NCI-H524 treated with DMSO at 0.1 percent for 48 hours (cell line): ENCODE measurements at places on chromosomes 1 and 21.

DNA sequence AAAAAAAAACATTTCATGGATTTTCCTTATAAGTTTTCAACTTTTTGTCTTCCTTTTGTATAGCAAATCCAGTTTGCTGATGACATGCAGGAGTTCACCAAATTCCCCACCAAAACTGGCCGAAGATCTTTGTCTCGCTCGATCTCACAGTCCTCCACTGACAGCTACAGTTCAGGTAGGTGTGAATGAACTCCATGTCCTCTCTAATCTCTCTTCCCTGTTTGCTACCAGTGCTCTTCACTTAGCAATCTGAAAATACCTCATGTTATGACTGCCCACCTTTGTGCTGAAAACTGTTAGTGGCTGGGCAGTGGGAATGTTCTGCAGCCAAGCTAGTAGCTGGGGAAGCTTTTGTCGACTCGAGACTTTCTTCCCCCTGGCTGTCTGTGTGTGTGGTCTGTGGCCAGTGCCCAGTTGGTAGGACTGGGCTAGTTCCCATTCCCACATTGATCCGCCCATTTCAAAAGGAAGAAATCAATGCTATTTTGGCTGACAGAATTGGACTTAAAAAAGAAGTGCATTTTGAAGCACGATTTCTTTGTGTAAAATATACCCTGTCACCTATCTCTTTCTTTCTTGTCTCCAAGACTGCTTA is 24.5 kb downstream of the AHCYL1 start:
- no peak for DNase-seq

DNA sequence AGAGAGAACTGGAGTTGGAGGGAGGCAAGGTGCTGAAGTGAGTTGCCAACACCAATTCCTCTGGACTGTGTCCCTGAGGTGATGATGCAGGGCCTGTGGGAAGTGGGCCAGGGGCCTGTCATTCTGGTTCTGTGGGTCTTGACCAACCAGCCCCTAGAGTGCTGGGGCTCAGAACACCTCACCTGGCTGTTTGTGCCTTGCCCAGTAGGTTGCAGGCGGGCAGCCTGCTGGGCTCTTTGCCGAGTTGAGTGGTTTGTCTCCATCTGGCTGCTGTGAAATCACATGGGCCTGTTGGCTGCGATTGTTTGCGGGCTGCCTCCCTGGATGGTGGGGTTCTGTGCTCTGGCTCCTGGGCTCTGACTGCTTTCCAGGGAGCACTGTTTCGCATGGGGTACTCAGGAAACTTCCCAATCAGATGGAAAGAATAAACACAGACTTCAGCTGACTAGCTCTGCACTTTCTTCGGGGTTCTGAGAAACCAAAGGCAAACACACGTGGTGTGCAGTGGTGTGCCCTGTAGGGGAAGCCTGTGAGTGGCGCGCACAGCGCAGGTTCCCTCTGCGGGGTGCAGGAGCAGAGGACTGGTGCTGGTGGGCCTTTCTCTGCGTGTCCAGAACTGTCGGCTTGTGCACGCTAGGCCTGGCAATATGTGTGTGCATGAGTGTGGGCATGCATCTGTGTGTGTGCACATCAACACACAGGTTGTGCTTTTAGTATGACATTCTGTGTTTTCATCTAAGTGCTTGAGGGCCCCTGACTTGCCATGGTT is 95.1 kb downstream of the RHOU start:
- DNase-seq = no peak

DNA sequence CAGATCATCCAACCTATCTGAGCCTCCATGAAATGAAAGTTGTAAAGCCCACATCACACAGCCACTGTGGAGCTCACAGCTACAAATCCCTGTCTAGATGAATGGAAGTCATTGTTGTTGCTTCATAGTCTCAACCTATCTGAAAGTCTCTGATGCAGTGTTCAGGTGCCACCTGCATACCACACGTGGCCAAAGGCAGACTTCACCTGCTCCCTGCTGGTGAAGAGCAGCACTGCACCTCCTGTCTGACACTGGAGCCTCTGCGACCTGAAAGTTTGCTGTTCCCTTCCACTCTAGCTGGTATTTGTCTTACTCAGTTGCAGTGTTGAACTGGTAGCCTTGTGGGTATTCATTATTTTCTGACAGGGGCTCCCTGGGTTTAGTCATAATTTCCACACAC is 18.4 kb downstream of the LORICRIN start:
- no peak for DNase-seq

- DNase-seq = no peak
These were observed 1.2 kb downstream of the SDHB start for GRCh38 chr1:17052641-17053040.

- no peak for DNase-seq
These were observed 105.7 kb upstream of the TLR5 start for GRCh38 chr1:223248770-223249140.

DNA sequence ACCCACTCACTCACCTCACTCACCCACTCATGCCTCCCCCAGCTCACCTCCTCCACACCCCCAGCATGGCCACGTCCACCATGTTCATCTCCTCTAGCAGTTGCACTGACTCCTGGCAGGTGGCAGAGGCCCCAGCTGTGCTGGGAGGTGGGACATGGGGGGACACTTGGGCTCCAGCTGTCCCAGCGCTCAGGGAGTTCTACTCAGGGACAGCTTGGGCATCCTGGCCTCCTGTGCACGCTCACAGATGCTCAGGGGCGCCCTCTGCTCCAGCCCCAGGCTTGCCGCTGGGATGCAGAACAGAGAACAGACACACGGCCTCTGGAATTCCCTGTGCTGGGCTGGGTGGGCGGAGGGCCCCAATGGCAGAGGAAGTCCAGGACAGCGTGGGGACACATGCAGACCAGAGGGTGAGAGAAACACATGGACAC is 5.2 kb downstream of the KRTAP10-8 start:
- peak; percentile 51 for DNase-seq

DNA sequence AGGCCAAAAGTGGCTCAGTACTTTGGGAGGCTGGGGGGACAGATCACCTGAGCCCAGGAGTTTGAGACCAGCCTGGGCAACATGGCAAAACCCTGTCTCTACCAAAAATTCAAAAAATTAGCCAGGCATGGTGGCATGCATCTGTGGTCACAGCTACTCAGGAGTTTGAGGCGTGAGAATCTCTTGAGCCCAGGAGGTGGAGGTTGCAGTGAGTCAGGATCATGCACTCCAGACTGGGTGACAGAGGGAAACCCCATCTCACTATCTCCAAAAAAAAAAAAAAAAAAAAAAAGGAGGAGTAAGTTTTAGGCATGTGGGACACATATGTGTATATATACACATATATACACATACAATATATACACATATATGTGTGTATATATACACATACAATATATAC is 165.3 kb upstream of the DPYD start:
- DNase-seq = no peak

GRCh38 chr1:221458447-221459156 is 283.3 kb downstream of the DUSP10 start:
- peak; percentile 61 for DNase-seq

DNA sequence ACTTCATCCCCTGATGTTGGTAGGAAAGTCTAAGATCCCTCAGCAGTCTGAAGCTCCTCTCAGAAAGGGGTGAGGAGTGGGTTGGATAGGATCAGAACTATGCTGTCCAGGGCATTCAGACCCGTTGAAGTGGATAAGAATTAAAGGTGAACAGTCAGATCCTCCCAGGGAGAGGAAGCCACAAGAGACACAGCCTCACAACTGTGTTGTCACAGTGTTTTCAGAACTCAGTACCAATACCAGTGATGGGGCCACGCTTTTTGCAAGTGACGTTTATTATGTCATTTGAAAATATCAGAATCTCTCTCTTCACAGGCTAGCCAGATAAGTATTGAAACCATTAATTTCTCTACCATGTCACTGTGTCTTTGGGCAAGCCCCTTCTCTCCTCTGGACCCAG is 15.4 kb upstream of the EPS15 start:
- DNase-seq = no peak

- DNase-seq = no peak
These were observed 7.0 kb downstream of the CFAP45 start for GRCh38 chr1:159892944-159893343.

DNA sequence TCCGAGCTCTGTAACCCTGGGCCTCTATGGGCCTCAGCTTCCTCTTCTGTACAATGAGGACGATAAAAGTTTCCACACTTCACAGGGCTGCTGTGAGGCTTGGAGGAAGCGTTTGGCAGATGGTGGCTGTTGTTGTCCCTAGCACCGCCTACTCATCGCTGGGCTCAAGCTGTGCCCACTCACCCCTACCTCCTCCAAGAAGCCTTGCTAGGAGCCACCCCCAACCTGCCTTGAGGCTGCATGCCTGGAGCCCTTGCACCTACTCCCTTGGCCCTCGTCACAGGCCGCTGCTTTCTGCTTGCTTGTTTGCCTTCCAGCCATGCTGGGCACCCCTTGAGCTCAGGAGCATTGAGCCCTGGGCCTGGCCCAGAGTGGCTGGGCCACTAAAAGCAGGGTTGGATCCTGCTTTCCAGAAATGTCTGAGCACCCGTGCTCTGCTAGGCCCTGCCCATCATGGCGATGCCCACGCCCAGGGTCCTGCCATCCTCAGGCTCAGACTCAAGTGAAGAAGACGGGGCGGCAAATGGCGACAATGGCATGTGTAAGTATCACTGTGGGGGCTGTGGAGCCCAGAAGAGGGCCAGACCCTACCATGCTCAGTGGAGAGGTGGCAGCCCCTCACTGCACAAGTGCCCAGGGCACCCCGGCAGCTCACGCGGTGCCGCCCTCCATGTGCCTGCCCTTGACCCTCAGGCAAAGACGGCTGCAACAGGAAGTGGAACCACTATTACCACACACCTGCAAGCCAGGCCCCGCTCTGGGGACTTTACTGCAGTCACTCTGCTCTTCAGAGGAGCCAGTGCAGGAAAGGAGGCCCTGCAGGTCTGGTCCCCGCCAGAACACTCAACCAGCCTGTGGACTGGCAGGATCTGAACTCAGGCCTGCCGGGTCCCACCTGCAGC is 9.5 kb downstream of the SH3BGRL3 start:
- DNase-seq = peak; percentile 78

DNA sequence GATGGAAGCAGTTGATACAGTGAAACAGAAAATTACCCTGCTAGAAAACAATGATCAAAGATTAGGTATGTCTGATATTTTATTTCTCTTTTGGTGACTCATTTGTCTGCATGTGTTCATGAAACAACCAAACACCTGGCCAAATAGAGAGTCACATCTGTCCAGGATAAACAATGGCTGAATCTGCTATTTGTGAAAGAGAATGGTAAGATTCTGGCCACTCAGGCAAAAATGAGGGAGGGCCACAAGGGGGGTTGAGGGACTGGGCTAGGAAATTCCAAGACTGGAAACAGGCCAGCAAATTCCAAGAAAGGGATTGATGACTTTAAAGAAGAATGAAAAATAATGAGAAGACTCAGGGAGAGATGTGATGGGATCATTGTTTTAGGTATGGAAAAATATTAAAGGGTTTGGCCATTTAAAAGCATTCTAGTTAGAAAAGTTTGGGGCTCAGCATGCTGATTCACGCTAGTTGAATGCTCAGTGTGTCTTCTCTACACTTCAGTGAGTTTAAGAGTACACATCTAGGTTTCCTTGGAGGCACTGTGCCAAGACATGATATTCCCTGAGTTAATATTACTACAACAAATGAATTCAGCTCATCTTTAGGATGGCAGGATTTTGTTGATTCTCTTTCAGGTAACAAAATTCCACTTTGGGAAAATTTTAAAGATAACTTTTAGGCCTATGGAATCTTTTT is 44.9 kb downstream of the TRAF5 start:
- peak; percentile 64 for DNase-seq

GRCh38 chr1:17441265-17441992 is 2.0 kb upstream of the RCC2 start:
- DNase-seq = no peak

DNA sequence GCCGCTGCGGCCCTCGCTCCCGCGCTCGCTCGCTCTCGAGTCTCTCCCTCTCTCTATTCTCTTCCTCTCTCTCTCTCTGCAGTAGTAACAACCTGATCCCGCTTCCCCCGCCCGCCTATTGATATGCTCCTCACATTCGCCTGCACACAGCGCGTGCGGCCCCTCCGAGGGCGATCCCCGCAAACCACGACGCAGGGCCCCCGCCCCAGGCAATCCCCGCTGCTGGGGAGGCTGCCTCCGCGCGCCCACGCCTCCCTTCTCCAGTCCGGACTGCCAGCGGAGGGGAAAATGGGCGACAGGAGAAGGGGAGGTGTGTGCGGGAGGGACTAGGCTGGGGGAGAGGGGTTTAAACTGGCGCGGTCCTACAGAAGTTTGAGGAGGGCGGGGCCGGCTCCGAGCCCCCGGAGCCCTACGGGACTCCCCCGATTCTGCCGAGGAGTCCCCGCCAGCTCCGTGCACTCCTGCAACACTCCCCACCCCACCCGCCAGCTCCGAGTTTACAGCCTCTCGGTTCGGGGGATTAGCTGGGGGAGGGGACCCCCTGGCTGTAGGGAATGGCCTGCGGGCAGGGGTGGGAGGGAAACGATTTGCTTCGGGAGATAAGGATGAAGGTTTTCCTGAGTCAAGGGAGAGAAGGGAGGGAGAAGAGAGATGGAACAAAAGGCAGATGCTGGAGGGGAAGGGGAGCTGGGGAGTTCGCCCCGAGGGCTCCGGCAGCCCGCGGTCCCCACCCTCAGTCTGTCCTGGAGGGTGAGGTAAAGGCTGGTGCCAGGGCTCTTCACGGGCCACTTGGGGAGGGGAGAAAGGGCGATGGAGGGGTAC is 66.6 kb downstream of the SYT2 start:
- DNase-seq = no peak
